AG10803 (cell line): ENCODE measurements at places on chromosomes 6 and 20.

DNA sequence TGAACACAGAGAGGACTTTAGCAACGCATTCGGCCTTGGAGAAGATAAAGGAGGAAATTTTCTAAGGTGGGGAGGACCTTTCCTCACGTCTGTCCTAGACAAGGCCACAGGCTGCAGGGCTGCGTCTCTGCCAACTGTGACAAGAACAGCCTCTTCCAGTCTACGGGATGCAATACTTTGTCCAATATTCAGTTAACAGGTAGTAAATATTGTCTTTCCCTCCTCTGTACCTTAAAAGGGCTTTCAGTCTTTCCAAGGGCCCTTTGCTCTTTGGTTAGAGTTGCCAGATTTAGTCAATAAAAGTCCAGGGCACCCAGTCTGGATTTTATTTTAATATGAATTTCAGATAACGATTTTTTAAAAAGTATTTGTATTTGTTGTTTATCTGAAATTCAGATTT is 78.2 kb downstream of the ELOVL4 start:
- no peak for DNase-seq

- DNase-seq: peak; percentile 81
Observed at GRCh38 chr6:1325461-1326309, 13.8 kb downstream of the FOXQ1 start.

DNA sequence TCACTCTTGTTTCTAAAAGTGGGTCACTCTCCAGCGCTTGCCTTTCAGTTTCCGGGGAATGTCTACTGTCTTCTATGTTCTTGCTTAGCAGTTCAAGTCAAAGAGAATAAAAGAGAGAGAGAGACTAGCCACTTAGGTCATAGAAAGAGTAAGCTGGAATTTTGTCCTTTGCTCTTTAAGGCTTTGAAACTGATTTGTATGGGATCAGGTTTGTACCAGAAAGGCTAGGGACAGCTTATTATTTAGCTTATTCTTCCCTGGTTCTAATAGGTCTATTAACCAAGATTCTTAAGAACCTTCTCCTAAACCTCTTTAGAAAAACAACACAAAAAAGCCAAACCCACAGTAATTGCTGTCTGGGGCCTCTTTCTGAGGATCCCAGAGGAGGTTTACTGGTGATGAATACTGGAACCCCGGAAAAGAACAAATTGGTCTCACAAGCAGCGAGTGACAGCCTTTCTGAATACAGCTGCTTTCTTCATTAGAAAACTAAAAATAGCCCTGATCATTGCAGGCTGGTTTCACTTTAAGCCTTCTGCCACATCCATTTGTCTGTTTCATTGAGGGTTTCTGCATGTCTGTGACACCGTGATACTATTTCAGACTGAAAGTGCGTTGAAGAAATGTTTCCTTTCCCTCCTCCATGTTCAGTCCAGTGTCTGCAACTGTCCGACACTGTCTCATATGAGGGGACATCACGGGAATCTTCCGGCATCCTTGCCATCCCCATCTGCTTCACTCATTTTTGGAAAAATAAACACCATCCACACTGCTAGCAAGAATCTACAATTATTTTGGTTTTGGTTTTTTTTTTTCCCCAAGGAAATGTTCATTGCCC is 75.1 kb upstream of the ATXN1 start:
- peak; percentile 32 for DNase-seq

DNA sequence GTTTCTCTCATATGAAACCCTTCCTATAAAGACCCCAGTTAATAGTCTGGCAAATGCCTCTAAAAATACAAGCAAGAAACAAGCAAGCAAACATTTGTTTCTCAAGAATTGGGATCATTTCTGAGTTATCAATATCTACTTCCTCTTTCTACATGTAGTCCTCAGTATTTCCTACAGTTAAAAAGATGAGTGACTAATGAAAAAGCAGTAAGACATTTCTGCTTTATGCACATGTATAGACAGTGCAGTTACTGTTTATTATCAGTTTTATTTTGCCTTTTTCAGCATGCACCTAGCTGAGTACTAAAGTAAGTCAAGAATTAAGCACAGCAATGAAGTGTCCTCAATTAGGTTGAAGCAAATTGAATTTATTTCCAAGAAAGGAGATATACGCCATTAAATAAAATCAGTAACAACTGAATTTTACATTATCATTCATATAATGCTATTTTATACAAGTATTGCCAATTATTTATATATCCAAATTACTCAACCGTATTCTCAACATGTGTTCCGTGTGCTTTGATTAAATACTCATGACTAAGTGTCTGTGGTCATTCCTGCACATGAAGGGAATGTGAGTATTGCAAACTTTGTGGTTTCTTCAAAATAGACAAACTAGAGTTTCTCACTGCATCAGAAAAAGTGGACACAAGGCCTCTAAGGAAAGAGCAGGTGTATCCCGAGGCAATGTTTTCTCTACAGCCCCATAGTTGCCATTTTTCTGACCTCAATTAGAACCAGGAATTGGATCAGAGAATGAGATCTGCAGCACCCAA is 159.3 kb upstream of the MARCKS start:
- DNase-seq: peak; percentile 94

DNA sequence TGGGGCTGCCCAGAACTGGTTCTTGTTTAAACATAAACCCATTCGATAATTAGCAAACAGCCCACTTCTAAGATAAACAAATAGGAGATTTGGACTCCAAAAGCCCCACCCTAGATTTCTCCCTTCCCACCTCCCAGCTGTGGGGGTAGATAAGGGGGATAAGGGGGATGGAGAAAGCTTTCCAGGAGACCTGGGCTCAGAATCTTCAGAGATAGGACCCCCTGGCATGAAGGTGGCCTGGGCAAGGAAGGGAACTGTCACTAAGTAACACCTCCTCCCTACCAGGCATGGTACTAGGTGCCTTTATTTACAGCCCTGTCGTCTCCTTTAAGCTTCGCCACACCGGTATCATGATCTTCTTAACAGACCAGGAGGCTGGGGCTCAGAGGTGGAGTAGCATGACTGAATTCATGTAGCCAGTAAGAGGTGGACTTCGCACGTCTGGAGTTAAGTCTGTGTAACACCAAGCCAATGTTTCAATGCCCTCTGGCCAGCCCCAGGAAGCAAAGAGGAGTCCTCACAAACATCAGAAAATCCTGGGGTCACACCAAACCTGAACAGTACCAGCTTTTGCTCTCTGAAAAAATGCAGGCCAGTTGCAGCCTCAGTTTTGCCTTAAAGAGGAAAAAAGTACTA is 4.6 kb downstream of the SDC4 start:
- no peak for DNase-seq

DNA sequence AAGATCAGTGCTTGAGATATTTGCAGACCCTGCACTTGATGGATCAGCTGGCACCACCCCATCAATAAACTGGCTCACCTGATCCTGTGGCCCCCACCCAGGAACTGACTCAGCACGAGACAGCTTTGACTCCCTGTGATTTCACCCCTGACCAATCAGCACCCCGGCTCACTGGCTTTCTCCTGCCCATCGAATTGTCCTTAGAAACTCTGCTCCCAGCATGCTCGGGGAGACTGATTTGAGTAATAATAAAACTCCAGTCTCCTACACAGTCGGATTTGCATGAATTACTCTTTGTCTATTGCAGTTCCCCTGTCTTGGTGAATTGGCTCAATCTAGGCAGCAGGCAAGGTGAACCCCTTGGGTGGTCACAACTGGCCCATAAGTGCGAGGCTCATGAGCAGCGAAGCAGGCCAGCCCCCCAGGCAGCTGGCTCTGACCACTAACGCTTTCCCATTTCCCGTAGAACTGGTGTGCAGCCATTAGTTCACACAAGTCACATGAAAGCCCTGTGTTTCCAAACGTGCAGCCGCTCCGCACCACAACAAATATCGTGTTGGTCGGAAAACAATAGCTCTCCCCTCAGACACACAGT is 79.6 kb downstream of the RSPH3 start:
- no peak for DNase-seq

DNA sequence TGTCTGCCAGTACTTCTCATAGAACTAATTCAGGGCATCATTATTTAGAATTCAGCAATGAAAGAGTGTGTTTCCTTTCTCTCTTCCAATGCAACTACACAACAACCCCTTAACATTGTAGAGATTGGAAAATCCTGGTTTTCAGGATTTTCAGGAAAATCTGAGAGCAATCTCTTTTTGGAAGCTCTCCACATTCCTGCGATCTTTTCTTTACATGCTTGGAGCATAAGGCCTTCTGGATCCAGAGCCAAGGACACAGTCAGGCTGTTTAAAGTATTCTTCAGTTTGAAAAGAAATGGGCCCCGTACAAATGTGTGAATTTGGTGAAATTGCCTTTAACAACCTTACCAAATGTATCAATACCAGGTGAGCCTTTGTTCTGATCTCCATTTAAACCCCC is 469.7 kb downstream of the PKHD1 start:
- DNase-seq: no peak

GRCh38 chr6:125188037-125188436 is 34.5 kb downstream of the TPD52L1 start:
- peak; percentile 30 for DNase-seq

DNA sequence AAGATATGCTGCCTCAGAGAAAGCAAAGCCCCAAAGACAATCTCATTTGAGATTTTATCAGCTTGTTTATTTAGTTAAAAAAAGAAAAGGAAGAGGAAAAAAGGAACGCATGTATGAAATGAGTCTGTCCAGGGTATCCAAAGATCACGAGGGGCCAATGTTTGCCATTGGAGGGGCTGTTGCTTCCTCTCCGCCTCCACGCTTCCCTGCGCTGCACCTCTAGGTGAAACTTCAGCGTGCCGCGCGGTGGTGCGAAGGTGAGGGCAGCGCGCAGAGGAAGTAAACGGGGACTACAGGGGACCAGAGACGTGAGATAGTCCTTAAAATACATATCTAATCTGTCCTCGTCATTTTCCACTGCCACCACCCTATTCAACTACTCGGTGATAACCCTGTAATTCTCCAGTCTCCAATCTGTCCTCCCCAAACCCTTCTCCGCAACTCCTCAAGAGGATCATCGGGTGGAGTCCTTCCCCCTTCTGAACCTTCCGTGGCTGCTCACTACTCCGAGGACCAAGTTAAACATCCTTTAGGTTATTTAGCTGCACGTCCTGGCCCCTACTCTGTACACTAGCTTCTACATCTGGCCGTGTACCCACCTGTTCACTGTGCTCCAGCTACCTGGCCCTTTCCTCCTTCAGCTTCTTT is 1.1 kb upstream of the DCBLD1 start:
- no peak for DNase-seq

GRCh38 chr6:144769142-144769541 is 484.0 kb downstream of the UTRN start:
- peak; percentile 50 for DNase-seq

DNA sequence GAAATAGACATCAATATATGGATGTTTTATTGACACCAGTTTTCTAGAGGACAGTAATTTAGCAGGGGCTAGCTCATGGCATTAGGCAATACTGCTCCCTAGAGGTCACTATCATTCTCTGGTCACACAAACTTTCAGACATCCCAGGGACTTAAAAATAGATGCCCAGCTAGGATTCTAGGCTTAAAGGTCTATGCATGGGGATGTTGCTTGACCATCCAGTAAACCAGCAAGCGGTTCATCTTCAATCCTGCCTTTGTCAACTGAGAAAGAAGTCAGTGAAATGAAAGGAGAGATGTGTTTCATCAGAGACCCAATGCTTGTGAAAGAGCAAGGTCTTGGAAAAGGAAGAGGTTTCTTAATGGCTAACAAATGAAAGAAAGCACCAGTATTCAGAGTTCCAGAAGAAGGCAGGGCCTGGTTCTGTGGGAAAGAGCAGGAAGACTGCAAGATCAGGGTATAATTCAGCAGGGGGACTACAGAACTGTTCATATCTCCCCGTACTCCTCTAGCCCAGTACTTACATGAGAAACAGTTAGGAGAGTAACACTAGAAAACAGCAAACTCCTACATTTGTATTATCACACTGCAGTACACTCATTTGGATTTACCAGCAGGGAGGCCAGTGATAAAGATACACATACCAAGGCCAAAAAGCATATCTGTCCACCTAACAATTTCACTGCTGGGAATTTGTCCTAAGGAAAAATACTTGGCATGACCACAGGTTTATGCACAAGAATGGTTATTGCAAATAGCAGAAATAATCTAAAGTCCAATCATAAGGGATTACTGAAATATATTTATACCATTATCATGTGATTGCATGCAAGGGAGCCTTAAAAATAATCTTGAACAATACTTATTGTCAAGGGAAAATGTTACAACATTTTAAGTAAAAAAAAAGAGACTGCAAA is 151.4 kb upstream of the LAMA2 start:
- peak; percentile 65 for DNase-seq

- no peak for DNase-seq
Observed at GRCh38 chr6:25866011-25866410, 8.0 kb downstream of the SLC17A3 start.

DNA sequence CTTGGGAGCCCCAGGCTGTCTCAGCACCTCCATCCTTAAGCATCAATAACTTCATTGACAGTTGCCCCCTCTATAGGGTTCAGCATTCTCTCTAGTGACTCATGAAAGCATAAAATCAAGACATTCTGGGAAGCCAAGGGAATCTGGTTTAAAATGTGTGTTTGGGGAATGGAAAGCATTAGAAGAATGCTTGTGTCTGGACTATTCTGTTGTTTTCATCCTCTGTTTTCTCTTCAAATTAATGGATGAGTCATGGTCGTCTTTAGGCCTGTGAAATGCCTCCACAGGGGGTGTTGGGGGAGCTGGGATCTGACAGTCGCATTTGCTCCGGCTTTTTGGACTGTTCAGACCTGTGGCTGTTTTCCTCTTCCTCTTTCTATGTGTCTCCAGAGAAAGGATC is 279.7 kb downstream of the CDC5L start:
- peak; percentile 98 for DNase-seq

GRCh38 chr20:53387983-53388675 is 205.5 kb downstream of the ZNF217 start:
- DNase-seq: no peak

DNA sequence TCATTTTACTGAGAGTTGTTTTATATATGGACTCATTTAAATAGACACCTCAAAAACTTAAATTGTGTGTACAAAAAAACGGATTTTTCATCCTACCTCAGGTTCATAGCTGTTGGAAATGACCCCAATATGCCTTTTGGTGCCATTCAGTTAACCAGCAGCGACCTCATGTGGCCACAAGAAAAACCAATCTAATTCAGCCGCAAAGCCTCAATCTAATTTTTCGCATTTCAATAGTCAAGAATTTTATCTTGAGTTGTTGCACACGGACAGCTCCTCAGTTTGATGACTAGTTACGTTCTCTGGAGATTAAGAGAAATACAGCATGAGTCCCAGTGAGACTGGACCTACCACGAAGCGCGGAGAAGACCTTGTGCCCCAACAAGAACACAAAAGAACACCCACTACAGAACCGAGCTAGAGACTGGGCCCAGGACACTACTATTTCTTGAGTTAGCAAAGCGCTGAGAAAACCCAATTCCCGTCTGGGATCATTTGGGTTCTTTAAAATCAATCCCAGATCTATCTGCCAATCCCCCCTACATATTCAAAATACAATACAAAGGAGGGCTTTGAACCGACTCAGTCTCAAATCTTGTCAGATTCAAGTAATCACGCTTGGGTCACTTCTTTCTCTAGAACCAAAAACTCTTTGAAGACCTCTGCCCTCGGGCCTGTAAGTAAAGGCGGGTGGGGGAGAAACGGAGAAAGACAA is 1.1 kb downstream of the TCP11 start:
- peak; percentile 74 for DNase-seq

GRCh38 chr6:106702451-106703110 is 73.2 kb downstream of the QRSL1 start:
- DNase-seq: no peak
